ENCODE measurements at places on chromosomes 13 and 19.

GRCh38 chr13:105670179-105670990 lies 865.1 kb downstream of the EFNB2 start:
- no peak for ATAC-seq

- no peak for ATAC-seq
Observed at GRCh38 chr13:46170687-46171086, 11.3 kb downstream of the LCP1 start.

DNA sequence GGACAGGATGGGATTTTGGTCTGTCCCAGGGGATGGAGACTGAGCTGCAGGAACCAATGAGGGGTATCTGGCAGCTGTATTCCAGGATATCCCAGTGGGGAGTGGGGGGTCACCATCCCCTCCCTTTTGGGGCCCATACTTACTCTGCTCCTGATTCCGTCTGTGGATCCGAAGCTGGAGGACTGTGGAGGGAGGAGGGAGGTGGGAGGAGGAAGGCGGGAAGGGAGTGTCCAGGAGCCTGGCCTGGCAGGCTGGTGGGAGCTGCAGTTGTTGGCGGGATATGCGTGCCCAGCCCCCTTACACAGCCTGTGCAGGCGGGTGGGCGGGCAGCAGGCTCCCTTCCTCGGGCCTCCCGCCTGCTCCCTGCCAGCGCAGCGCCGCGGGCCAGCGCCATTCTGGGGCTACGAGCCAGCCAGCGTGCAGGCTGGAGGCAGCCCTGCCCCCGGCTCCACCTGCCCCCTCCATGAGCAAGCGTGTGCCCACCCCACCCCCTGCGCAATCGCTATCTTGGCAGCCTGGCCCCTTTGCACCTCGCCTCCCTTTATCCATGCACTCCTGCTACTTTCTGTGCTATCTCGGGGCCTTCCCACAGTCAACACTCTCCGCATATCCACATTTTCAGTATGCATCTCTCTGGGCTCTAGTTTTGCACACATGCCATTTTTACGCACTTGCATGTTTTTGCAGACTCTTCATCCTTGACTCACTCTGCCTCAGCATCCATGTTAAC lies 2.8 kb downstream of the MAMSTR start:
- ATAC-seq, result no peak

DNA sequence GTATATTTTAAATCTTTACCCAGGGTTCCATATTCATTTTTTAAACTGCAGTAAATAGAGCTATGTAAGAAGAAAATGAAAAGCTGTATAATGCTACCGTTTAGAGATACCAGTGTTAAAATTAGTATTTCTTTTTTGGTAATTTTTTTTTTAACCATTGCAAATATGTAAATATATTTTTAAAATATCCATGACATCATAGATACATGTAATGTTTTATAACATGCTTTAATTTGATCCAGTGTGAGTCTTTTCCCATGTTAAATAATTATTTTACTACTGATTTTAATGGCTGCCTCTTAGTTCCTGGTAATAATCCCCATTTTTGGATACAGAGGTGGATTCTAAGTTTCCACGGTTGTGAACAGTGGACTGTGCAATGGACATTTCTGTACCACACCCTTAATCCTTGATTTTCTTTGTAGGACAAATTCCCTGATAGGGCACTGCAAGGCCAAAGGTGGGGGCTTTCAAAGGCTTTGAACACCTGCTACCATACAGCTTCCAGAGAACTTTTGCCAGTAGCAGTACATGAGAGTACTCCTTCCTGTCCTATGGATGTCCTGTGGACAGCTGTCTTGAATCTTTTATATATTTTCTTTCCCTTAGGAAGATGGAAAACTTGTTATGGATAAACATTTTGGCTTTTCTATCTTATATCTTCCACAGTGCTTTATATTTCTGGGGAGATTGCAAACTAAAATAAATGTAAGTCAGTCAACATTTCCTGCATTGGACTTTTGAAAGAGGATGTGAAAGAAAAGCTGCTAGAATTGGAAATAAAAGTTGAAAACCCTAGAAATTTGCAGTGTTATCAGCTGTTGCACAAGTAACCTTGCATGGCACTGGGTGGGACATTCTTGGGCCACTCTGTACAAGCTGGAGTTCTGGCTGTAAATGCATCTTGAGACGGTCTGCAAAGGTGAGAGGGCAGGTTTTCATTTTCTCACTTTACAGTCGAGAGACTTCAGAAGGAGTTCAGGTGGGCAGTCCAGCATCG lies 46.8 kb downstream of the ARHGEF7 start:
- ATAC-seq, result no peak

- ATAC-seq, result no peak
Observed at GRCh38 chr13:95296326-95296925, 4.8 kb downstream of the ABCC4 start.

DNA sequence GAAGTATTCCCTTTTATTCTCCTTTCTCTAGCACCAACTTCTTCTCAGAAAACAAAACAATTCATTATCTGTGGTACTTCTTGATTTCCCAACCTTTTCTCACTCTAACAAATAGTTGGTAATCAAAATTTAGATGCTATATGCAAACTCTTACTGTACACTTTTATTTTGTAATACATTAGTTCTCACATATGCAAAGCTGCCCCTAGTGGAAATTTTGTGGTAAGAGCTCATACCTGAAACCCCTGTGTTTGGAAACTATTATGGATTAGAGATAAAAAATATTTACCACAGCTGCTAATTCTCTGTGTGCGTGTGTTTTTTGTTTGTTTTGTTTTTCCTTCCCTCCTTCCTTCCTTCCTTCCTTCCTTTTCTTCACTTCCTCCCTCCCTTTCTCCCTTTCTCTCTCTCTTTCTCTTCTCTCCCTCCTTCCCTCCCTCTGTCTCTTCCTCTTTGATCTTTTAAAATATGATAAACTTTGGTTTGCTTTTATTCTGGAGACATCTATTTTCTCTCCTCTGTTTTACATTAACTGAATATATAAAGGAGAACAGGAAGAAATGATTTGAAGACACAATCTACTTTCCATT lies 537.4 kb downstream of the SLITRK6 start:
- ATAC-seq, result no peak

GRCh38 chr13:59890054-59890453 lies 273.7 kb downstream of the DIAPH3 start:
- no peak for ATAC-seq

GRCh38 chr13:26971990-26972887 lies 199.4 kb downstream of the USP12 start:
- ATAC-seq, result no peak

- no peak for ATAC-seq
Observed at GRCh38 chr13:39417643-39418042, 185.3 kb downstream of the LHFPL6 start.

- no peak for ATAC-seq
Observed at GRCh38 chr13:77016251-77016812, 10.6 kb downstream of the FBXL3 start.

GRCh38 chr13:74299721-74300120 lies 165.5 kb upstream of the KLF12 start:
- ATAC-seq, result no peak

- ATAC-seq, result no peak
Observed at GRCh38 chr19:17306285-17306714, 628 bp downstream of the MRPL34 start.

DNA sequence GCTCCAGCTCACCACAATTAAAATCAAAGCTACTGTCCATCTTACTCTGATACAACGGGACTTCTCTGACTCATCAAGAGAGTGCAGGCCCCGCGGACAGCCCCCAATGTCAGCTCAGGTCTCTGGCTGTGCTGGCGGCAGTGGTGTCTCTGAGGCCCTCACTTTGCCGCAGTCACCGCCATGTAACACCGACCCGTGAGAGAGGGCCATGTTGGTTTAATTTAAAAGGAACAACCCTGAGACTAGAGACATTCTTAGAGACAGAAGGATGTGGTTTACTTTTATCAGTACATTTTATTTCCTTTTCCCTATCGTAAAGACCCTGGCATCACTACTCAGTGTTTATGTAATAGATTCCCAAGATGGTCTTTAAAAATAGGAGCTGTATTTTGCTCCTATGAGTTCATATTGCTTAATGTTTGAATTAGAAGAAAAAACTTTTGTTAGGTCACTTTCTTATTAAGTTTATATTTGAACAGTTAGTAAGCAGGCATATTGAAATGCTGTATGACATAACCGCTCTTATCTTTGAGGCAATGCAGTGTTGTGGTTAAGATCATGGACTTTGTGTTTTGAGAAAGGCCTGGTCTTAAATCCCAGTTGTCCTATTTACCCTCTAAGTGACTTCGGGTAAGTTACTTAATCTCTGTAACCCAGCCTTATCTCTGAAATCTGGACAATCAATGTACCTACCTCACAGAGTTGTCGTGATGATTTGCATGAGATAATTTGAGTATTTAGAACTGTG lies 23.4 kb downstream of the DGKH start:
- ATAC-seq, result no peak

GRCh38 chr19:19303411-19303810 lies 16.9 kb downstream of the SUGP1 start:
- ATAC-seq, result no peak

Data from stimulated activated memory B cell treated with anti-CD40 and anti-IgM and Interleukin-4, amounts not matched to agents 10 μg/mL and 1 μg/mL and 100 μg/mL, for 72 hours (primary cell).